ENCODE measurements at places on chromosomes 13 and 19.

GRCh38 chr19:17136021-17136420, 60.4 kb downstream of the MYO9B start:
- DNase-seq, result no peak

- DNase-seq, result peak; percentile 25
Measured at GRCh38 chr13:96958286-96958891, 35.9 kb downstream of the OXGR1 start.

GRCh38 chr19:33212436-33213172, 13.0 kb downstream of the SLC7A10 start:
- DNase-seq, result no peak

- no peak for DNase-seq
Measured at GRCh38 chr13:27138457-27139093, 33.0 kb downstream of the USP12 start.

GRCh38 chr13:41428155-41428554, 29.2 kb upstream of the RGCC start:
- no peak for DNase-seq

- no peak for DNase-seq
Measured at GRCh38 chr19:3985643-3986259, 488 bp upstream of the EEF2 start.

All from NCI-H774 (cell line).